ENCODE measurements at places on chromosomes 12 and 14.

- H3K4me1 ChIP-seq = 0 out of 2 replicates have a peak, but pooled peaks cover 2% of the 10 kb centered on the region
- H3K36me3 ChIP-seq = no peaks in the 10 kb centered on the region
- H3K27ac ChIP-seq = no peak overlapping the region
- DNase-seq = no peak
- no peaks in the 10 kb centered on the region for H3K27me3 ChIP-seq
Measured at GRCh38 chr14:104386151-104386841, 193.3 kb upstream of the C14orf180 start.

DNA sequence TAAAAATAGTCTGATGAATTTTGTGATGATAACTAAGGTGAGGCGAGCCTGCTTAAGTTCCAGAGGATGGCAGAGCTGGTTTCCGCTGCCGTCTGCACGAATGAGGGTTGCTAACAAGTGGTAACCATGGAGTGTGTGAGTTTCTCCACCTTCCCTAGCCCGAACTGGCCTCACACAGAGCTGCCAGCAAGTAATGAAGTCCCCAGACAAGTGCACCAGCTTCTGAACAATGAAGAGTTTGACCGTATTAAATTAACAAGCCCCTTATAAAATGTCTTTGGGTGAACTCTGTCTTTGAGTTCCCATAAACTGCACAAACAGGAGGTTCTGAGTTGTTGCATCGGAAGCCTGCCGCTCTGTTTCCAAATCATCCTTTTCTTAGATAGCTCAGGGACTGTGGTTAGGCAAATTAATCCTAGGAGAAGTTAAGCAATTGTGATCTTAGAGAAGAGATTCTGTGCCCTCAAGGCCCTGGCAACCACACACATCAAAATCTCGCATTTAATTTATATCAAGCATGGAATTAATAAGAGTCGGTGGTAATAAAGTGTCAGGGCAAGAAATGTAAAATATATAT lies 274.1 kb upstream of the DAAM1 start:
- no peak overlapping the region for H3K27ac ChIP-seq
- no peaks in the 10 kb centered on the region for H3K27me3 ChIP-seq
- no peak overlapping the region for H3K4me3 ChIP-seq
- H3K36me3 ChIP-seq = no peaks in the 10 kb centered on the region
- H3K4me1 ChIP-seq = no peaks in the 10 kb centered on the region
- no peak for DNase-seq

GRCh38 chr12:58530742-58531062 lies 389.6 kb downstream of the LRIG3 start:
- DNase-seq = no peak
- no peaks in the 10 kb centered on the region for H3K36me3 ChIP-seq
- H3K27ac ChIP-seq = no peak overlapping the region

- DNase-seq = no peak
- no peaks in the 10 kb centered on the region for H3K4me1 ChIP-seq
- no peak overlapping the region for H3K4me3 ChIP-seq
- no peak overlapping the region for H3K27ac ChIP-seq
- no peaks in the 10 kb centered on the region for H3K27me3 ChIP-seq
- H3K36me3 ChIP-seq = no peaks in the 10 kb centered on the region
Measured at GRCh38 chr14:59582845-59583509, 6.4 kb upstream of the CCDC175 start.

DNA sequence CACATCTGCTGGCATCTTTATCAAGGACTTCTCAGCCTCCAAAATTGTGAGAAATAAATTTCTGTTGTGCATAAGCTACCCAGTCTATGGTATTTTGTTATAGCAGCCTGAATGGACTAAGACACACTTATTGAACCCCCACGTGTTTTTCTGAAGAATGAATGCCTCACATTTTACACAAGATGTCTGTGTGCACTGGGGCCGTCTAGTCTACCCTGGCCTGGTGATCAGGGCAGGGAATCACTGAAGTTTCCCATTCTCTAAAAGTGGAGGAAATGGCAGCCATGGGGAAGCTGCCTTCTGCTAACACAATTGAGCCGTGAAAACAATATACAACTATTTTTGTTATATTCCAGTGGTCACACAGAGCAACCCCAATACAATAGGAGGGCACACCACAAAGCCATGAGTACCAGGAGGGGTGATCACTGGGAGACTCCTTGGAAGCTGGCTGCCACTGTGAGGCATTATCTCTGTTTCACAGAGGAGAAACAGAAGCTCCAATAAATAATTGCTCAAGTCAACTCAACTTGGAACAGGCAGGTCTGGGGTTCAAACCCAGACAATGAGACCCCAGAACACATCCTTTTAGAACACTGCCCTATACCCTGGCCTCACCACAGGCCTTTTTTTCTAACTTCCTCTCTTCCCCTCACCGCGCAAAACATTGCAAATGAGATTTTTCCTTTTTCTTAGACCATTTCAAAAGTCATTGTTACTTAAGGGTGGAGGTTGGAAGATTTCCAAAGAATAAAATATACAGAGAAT lies 18.3 kb upstream of the LTA4H start:
- H3K27ac ChIP-seq = no peak overlapping the region
- H3K27me3 ChIP-seq = no peaks in the 10 kb centered on the region
- H3K4me1 ChIP-seq = no peaks in the 10 kb centered on the region

- no peak for DNase-seq
- no peak overlapping the region for H3K4me3 ChIP-seq
- peaks cover 4% of the 10 kb centered on the region for H3K4me1 ChIP-seq
- H3K36me3 ChIP-seq = no peaks in the 10 kb centered on the region
- peak overlapping the region; percentile 37 for H3K27ac ChIP-seq
Measured at GRCh38 chr12:75812271-75813018, 219.1 kb downstream of the PHLDA1 start.

- no peaks in the 10 kb centered on the region for H3K27me3 ChIP-seq
- DNase-seq = no peak
- no peak overlapping the region for H3K27ac ChIP-seq
- H3K4me3 ChIP-seq = no peak overlapping the region
- 0 out of 2 replicates have a peak, but pooled peaks cover 4% of the 10 kb centered on the region for H3K4me1 ChIP-seq
Measured at GRCh38 chr12:124679533-124680371, 112.3 kb upstream of the NCOR2 start.

DNA sequence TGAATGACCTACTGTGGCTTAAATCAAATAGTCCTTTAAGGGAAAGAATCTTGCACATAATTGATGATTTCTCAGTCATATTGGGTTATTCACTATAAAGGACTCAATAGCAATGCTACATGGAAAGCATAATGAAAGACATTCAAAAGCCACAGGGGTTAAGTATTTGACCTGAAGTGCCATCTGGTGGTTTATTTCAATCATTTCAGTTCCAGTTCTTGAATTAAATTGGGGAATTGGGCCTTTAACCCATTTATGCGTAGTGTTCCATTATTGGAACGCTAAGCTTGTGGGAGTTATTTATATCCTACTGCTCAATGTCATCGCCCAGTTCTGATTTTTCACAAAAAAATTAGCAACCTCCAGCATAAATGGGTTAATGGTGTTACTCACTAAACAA lies 41.3 kb upstream of the C12orf71 start:
- H3K27me3 ChIP-seq = no peaks in the 10 kb centered on the region
- H3K4me1 ChIP-seq = no peaks in the 10 kb centered on the region
- no peaks in the 10 kb centered on the region for H3K36me3 ChIP-seq
- no peak overlapping the region for H3K4me3 ChIP-seq
- H3K27ac ChIP-seq = no peak overlapping the region

- no peak overlapping the region for H3K4me3 ChIP-seq
- H3K27me3 ChIP-seq = no peaks in the 10 kb centered on the region
- DNase-seq = no peak
- peaks cover 10% of the 10 kb centered on the region for H3K36me3 ChIP-seq
- no peak overlapping the region for H3K27ac ChIP-seq
Measured at GRCh38 chr12:124497039-124497438, 70.4 kb downstream of the NCOR2 start.

GRCh38 chr12:3002646-3003045 lies 43.4 kb downstream of the TEAD4 start:
- no peaks in the 10 kb centered on the region for H3K27me3 ChIP-seq
- peaks cover 9% of the 10 kb centered on the region for H3K36me3 ChIP-seq
- DNase-seq = no peak
- no peak overlapping the region for H3K27ac ChIP-seq
- H3K4me3 ChIP-seq = no peak overlapping the region
- H3K4me1 ChIP-seq = peaks cover 15% of the 10 kb centered on the region

DNA sequence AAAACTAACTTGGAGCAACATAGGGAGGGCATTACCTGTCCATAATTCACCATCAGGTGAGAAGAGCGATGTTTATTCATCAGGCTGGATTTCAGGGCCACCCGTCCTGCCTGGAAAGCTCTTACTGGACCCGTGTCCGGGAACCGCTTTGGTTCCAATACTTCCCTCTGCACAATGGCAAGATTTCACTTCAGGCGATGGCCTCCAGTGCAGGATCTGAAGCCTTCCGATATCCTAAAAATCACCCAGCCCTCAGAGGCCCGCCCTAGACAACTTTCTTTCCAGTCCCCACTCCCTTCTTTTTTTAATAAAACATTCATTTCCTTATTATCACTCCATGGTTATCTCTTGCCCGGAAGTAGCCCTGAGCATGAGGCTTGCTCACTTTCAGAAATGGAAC lies 92.5 kb downstream of the BCL11B start:
- no peak overlapping the region for H3K4me3 ChIP-seq
- H3K27me3 ChIP-seq = no peaks in the 10 kb centered on the region
- no peak for DNase-seq
- H3K4me1 ChIP-seq = peaks cover under 1% of the 10 kb centered on the region
- H3K36me3 ChIP-seq = peaks cover 11% of the 10 kb centered on the region

DNA sequence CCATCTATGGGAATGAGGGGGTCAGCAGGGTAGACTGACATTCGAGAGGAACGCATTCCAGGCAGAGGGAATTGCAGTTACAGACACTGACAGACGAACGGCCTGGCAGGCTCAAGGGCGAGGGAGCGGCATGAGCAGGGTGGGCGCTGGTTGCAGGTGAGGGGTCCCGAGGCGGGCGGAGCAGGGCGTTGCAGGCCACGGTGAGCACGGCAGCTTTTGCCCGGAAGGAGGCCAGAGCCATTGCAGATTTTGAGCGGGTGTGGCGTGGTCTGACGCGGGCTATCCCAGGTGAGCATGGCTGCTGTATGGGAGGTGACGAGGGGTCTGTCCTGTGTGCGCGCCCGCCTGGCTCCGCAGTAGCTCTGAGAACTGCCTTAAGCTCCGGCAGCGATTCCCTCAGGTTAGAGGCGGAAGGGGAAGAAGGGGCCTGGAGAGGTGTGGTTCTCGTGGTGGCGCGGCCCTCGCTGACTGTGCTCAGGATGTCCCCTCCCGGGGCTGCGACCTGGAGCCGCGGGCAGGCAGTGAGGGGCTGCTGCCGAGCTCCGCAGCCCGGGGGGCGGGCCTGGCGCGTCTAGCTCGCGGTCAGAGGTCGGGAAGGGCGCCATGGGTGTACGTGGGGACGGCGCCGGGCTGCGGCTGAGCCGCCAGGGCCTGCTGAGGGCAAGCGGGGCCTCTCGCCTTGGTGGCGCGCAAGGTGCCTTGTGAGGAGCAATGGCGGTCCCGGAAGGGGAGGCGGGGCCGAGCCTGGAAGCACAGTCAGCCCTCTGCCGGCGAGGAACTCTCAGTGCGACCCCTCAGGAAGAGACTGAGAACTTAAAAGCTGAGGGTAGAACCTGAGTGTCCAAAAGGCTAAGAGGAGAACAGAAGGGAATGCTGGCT lies 177.1 kb downstream of the CACNA1C start:
- no peaks in the 10 kb centered on the region for H3K36me3 ChIP-seq
- H3K4me3 ChIP-seq = no peak overlapping the region
- peaks cover 2% of the 10 kb centered on the region for H3K4me1 ChIP-seq
- no peak overlapping the region for H3K27ac ChIP-seq
- DNase-seq = no peak

DNA sequence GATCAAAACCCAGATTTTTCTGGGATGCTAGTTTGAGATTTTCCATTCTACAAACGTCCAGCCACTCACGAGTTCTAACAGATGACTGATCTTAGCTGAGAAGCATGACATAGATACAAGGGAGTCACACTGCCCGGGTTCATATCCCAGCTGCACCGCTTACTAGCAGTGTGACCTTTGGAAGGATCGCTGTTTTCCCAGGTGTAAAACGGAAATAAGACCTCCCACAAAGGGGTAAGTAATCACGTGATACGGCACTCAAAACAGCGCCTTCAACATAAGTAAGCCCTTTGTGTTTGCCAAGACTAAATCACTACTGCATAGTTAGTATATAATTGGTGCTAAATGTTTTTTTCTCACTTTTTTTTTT lies 624 bp upstream of the PWP1 start:
- no peaks in the 10 kb centered on the region for H3K4me1 ChIP-seq
- no peaks in the 10 kb centered on the region for H3K27me3 ChIP-seq
- H3K4me3 ChIP-seq = peak overlapping the region; percentile 57
- no peak overlapping the region for H3K27ac ChIP-seq
- DNase-seq = no peak

- H3K27ac ChIP-seq = no peak overlapping the region
- H3K4me1 ChIP-seq = no peaks in the 10 kb centered on the region
- peaks cover 28% of the 10 kb centered on the region for H3K36me3 ChIP-seq
- no peak for DNase-seq
- no peak overlapping the region for H3K4me3 ChIP-seq
Measured at GRCh38 chr14:91293281-91293680, 48.8 kb upstream of the GPR68 start.

DNA sequence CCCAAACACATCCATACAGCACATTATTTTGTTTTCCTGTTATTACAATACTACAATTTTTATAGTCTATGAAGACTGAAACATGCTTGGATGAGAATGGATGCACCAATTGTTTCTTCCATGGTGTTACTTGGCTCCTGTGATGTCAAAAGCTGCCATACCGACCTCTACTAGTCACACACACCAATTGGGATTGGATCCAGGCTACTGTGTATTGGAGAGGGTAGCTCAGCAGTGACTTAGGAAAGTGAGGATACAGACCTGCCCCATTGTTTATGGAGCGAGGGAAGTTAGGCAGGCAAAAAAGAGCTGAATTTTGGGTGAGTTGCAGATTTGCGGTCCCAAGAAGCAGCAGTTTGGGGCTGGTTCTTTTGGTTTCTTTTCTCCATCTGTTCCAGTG lies 30.8 kb upstream of the AKAP6 start:
- no peak overlapping the region for H3K27ac ChIP-seq
- no peaks in the 10 kb centered on the region for H3K36me3 ChIP-seq
- no peak overlapping the region for H3K4me3 ChIP-seq
- H3K27me3 ChIP-seq = no peaks in the 10 kb centered on the region
- no peak for DNase-seq
- H3K4me1 ChIP-seq = no peaks in the 10 kb centered on the region

DNA sequence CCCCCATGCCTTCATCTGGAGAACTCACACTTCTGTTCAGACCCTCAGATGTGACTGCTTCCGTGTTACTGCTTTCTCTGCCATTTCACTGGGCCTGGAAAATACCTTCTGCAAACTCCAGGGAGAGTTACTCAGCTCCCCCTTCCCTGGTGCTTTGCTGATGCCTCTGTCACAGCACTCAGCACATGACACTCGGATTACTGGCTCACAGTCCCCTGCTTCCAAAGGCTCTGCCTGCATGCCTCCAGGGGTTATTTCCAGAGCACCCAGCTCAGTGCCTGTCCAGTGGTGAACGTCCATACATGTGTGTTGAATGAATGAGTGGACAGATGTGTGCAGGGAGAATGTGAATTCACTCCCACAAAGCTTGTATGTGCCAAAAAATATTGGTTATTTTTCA lies 237.2 kb upstream of the FKBP4 start:
- no peaks in the 10 kb centered on the region for H3K4me1 ChIP-seq
- no peak for DNase-seq
- H3K27ac ChIP-seq = no peak overlapping the region
- H3K36me3 ChIP-seq = no peaks in the 10 kb centered on the region
- H3K4me3 ChIP-seq = no peak overlapping the region

GRCh38 chr12:102824218-102824835 lies 92.7 kb downstream of the PAH start:
- no peak overlapping the region for H3K27ac ChIP-seq
- peaks cover 6% of the 10 kb centered on the region for H3K27me3 ChIP-seq
- no peaks in the 10 kb centered on the region for H3K4me1 ChIP-seq
- no peak overlapping the region for H3K4me3 ChIP-seq
- H3K36me3 ChIP-seq = no peaks in the 10 kb centered on the region
- no peak for DNase-seq
